ENCODE measurements at places on chromosomes 6 and 20.

DNA sequence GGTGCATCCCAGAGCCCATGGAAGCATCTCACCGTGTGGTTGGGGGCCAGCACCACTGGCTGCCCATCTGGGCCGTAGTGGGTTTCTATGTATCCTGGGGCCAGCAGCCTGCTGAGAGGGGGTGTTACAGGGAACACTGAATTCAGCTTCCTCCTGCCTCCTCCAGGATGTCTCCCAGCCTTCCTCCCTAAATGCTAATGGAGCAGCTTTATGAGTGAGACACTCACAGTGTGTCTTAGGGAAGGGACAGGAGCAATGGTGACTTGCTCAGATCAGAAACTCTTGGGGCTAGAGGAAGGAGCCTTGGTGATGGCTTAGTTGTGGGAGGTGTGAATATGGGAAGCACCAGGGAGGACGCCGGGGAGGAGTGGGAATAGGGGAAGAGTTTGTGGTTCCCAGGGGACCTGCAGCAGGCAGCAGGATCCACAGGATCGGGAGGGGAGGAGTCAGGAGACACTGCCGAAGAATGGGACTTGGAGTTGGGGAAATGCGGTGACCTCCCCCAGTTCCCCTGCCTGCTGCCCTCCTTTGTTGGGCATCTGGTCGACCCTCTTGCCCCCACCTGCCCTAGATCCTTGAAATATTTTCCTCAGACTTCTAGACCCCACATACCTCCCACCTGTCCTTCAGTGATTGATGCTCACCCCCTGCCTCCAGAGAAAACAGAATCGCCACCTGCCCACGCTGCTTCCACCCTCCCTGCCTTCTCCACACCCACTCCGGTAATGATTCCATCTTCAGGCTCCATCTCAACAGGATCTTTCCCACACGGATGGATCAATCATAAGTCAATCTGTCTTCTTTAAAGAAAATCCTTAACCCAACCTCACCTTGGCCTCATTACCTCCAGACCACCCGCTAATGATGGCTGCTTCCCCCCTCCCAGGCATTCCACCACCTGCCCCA, 6.6 kb downstream of the ADAM33 start:
- no peak for DNase-seq

DNA sequence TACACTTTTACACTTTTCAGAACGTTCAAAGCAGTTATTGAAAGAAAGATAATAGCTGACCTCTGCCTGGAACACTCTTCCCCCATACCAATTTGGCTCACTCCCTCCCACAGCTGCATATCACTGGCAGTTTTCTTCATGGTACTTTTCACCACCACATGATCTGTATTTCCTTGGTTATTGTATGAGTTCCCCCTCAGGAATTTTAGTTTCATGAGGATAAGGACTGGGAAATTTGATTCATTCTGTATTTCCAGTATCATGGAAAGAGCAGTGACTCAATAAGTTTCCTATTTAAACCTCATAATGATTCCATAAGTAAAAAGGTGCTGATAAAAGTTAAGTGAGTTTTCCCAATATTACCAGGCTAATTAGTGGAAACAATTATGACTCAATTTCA, 16.0 kb downstream of the HTR1B start:
- no peak for DNase-seq

- DNase-seq: no peak
These were observed 37.2 kb upstream of the TAF8 start for GRCh38 chr6:42013134-42013516.

- DNase-seq: peak; percentile 63
These were observed 22.3 kb upstream of the SAYSD1 start for GRCh38 chr6:39137245-39137644.

- DNase-seq: no peak
These were observed 1.8 kb upstream of the PXDC1 start for GRCh38 chr6:3753228-3753835.

- no peak for DNase-seq
These were observed 55.8 kb upstream of the MTRF1L start for GRCh38 chr6:153058291-153058690.

DNA sequence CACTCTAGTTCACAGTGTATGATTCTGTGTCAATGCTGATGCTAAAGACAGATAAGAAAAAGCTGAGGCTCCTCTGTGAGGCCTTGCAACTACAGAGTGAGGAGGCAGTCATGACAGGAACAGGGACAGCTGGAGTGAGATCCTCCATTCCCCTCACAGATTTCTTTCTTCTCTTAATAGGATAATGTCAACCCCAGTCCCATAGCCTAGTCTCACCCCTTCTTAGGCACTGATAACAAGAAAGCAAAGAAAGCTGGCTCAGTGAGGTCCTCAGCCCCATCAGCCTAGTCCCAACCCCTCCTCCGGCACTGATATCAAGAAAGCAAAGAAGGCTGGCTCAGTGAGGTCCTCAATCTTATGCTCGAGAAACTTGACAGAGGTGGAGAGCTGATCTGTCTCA, 2.1 kb upstream of the PTCHD4 start:
- DNase-seq: no peak

DNA sequence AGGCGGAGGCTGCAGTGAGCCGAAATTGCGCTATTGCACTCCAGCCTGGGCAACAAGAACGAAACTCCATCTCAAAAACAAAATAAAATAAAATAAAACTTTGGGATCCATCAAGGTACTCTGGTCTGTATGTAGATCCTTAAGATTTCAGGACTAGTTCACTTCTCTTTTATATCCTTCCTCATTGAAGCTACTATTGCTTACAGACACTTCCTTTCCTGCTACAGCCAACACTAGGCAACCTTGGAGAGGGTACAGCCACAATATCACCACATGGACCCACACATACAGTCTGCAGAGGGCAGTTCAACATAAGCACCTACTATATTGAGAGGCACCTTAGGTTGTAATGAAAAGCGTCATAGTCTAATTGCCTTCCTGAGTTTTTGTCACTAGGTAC, 113.3 kb downstream of the ATXN1 start:
- DNase-seq: no peak

DNA sequence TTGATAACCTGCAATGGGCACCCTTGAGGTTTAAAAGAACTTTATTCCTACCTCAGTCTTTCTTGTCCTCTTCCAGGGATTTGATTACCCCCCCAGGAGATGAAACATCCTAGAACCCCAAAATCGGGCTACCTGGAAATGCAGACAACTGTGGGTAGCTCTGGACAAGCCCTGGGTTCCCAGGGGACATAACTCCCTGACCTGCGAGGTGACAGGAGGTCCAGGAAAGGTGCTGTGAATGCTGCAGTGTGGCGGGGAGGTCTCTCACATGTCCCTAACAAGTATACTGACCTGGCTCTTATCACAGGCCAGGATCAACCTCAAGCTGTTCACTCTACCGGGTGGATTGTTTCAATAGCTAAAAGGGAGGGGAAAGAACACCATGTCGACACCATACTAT, 11.6 kb downstream of the JAG1 start:
- no peak for DNase-seq

- DNase-seq: no peak
These were observed 704.9 kb upstream of the CITED2 start for GRCh38 chr6:140079328-140079727.

DNA sequence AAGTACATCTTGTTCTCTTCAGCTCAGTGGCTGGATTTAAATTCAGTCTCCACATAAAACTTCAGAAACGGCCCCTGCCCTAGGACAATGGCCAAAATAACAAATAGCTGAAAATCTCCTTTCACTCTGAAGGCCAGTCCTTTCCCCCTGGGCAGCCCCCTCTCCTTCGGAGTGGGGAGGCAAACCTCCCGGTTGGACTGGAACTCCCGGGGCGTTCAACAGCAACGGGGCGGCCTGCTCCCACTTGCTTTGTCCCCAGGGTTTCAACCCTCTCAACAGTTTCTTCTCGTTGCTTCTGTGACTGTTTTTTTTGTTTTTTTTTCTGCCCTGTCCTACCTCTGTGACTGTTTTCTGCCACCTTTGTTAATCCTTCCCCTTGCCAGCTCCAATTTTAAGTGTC, 102.6 kb upstream of the DUSP22 start:
- DNase-seq: no peak

GRCh38 chr6:117483004-117483644, 650 bp downstream of the DCBLD1 start:
- DNase-seq: peak; percentile 52

DNA sequence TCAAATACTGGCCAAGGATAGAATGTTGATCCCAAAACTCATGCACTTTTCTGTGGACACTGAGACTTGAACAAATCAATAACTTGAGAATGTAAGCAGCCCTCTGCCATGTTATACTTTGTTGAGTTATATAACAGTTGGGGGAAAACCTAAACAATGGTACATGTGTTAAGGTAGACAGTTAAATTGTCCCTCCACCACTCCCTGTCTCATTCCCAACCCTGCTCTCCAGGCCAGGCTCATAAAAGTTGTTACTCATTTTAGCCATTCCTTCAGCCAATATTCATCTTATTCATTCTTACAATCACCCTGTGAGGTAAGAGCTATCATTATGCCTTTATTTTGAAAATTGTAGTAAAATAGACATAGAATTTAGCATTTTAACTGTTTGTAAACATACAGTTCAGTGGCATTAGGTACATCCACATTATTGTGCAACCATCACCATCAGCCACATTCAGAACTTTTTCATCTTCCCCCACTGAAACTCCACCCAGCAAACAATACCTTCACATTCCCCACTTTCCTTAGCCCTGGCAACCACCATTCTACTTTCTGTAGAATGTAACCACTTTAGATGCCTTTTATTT, 38.2 kb upstream of the IER3 start:
- DNase-seq: no peak

DNA sequence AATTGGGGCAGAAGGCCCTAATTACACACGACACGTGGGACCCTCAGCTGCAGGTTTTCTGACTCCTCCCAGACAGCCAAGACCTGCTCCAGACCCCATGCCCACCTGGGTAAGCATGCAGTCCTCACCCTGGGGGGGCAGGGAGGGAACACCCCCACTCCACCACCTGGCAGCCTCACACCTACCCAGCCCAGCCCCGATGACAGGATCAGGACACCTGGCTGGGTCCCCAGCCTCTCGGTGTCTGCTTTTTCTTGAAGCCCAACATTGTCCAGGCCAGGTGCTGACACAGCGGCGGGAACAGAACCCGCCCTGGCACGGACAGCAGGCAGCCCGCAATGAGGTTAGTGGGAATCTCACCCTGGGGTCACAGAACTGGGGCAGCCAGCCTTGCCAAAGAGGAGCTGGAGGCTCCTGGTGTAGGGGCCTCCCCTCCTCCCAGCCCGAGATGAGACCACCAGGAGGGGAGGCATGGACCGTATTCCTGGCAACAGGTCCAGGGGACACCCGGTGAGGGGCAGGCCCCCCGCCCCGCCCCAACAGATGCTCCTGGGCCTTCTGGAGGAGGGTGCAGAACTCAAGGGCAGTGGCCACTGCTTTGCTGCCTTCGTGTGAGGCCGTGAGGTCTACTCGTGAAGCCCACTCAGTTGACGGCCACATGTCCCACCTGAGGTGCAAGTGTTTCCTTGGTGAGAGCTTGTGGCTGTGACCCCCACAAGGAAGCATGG, 103.8 kb downstream of the DLL1 start:
- DNase-seq: no peak

DNA sequence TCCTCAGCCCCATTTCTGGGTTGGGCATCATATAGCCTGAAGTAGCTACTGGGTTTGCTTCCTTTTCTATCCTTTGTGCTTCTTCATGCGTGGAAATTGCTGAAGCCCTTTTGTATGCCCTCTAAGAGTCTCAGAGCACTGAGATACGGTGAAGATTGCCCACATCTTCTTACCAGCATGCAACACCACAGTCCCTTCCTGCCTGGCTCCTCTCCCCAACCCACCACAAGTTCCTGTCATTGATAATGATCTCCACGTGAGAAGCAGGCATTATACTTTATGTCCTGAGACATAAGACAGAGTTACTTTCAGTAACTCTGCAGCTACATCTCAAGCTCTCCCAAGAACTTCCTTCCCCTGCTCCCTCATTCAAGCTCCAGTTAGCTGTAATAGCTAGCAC, 15.8 kb upstream of the PLCB4 start:
- no peak for DNase-seq

- no peak for DNase-seq
These were observed 9.5 kb upstream of the ATRN start for GRCh38 chr20:3461211-3461771.

DNA sequence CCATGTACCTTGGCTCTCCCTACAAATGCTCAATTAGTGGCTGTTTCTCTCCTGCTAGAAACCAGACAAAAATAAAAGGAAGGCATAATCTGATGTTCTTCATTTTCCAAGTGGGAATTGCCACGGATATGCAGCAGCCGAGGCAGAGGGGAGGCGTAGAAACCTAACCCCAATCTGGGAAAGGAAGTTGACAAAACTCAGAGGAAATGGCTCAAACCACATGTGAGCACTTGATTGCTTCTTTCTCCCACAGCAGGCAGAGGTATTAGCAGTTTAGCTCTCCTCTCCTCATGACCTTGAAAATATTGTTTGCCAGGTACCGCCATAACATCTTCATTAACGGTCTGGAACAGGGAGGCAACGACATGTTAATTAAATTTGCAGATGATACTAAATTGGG, 3.8 kb upstream of the MLN start:
- no peak for DNase-seq

DNA sequence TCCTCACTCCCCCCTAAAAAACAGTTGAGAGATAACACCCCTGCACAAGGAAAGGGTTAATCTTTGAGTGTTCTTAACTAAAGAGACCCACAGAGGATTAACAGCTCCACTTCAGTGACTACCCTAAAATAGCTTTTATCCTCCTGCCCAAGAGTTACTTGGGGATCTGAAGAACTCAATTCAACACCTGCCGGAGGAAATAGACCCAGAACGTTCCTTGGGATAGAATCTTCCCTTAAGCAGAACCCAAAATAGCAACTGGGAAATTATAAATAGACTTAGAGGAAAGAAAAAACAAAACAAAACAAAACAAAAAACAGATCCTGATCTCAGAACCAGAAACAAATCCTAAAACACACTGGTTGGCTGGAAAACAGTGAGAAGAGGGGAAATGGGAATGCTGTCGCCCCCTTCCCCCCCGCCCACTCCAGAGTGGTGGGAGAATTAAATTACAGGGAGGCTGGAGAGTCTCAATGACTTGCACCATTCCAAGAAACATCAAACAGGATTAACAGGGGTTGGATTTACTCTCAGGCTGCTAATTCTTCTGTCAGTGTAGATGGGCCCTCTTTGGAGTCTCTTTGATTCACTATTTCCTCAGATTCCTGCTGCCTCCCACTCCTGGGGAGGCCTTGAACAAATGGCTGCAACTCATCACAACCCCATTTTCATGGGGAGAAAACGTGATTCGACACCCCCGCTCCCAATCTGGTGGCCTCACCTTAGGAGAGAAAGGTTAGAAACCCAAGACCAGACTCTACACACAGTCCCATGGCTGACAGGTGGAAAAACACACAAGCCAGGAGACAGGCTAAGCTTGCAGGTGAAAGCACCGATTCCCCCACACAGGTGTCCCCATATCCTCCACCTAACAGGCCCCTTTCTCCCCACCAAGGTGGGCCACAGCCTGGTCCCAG, 1.4 kb downstream of the PLAGL2 start:
- no peak for DNase-seq

DNA sequence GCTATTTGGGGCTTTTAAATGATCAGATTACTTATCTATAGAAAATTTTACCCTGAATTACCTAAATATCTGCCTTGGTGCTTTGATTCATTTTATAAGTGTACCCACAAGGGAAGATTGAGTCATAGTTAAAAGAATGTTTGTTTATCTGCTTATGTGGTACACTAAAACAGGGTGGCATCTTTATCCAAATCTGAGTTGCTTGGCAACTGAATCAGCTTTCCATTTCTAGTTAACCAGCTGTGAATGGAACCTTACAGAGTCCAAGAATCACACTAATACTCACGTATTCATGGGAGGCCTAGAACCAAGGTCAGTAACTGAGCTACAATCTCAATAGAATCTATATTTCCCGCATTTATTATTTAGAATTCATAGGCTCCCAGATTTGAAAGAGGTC, 44.0 kb upstream of the CAP2 start:
- no peak for DNase-seq

GRCh38 chr6:170437719-170438401, 115.2 kb downstream of the PSMB1 start:
- DNase-seq: no peak
